ENCODE measurements at places on chromosomes 5 and 9. TPM values are rescaled to one million over a fixed set of nuclear protein-coding genes. Genes with fewer than 3 reads are reported as not detected.

The SMIM23 gene
- not detected for total RNA-seq

The ZDHHC11 gene
- 53.7 TPM for total RNA-seq

The EDIL3 gene
- 0.24 TPM for total RNA-seq

The IL4 gene
- total RNA-seq, result not detected

The SCGB3A1 gene
- not detected for total RNA-seq

The TSLP gene
- 0.20 TPM for total RNA-seq

The GLRA1 gene
- total RNA-seq, result not detected

Measured in Calu3 (cell line).